ENCODE measurements at places on chromosomes 13 and 19.

DNA sequence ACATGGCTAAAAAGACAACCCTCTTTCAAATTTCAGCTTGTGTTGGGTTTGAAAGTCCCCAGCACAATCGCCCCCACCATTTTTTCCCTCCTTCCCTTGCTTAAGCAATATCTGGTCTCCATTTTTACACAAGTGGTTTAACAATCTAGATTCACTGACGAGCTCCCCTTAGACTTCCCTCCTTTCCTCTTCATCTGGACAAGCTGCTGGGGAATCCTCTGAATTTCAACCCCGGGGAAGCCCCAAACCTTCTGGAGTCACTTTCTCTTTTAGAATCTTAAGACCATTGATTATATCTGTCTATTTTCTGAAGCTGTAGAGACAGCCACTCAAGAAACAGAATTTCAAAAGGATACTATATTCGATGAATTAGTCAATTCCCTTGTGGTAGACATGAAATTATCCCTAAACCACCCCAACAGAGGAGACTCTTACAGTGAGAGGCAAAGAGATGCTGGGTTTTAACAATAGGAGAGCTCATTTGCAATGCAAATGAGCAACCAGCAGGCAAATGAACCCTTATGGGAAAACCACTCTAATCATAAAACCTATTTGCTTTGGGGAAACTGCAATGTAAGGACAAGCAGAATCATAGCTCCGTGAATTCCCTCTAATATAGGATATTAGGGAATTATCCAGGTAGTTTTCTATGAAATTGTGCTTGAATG lies 78.9 kb downstream of the TEX26 start:
- no peak for DNase-seq

DNA sequence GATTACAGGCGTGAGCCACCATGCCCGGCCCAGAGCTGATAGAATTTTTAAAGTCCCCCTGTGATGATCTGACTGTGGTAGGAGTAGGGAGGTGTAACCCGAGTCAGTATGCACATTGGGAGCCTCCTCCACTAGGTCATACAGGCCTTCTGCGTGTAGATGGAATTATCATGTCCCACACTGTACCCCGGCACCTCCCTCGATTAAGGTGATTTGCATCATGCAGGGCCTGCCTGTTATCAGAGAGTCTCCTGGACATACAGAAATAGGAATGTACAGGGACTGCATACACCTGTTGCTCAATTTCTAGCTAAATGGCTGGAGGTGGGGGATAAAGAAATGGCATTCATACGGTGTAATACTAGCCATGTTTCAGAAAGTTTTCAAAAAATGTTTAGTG lies 922 bp upstream of the ERVK3-1 start:
- no peak for DNase-seq

DNA sequence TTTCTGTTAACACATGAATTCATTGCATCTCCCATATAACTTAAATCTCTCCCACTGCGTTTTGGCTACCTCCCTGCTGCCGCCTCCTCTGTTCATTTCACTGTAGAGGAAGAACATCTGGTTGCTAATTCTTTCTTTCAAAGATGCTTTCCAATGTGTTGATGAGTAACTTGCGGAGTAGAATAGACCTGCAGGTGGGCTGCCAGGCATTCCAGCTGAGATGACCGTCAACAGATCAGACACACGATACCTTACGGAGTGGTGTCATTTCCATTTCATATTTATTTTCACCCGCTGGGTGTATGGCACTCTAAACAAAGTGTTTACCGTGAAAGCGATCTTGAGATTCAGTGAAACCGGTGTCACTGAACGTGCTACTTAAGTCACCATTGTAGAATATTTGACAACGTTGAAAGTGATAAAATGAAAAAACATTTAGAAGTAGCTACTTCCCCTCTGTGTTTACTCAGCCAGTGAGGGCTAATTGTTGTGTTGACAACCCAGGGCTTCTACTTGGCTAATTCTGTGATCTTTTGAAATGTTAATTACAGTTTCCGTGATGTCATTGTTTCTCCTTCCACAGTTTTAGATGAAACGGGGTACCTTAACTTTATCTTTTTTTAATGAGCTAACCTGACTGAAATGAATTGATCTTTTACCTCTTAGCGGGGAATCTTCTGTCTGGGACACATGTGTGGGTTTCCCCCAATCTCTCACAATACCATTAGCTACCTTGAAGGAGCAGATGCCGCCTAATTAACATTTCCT lies 228.5 kb upstream of the ARGLU1 start:
- peak; percentile 51 for DNase-seq

DNA sequence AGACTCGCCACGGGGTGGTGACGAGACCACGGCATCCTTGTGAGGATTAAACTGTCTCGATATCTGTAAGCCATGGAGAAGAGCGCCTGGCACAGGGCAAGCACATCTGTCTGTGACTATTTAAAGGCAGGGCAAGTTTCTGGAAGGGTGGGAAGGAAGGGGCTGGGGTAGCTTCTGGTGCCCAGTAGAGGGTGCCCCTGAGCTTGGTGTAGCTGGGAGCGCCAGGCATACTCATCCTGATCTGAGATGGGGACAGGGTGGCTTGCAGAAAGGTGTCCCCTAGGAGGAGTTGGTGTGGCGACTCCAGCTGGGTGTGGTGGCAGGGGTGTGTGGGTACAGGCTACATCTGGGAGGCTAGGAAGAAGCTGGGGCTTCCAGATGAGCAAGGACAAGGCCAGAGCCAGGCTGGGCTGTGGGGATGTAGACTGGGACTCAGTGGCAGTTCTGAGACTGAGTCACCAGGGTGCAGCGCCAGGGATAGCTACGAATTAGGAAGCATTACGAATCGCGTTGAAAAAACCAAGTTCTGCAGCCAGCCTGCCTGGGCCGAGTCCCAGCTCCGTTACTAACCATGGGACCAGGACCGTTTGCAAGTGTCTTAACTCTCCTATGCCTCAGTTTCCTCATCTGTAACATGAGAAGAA lies 23.1 kb upstream of the ASPDH start:
- DNase-seq: no peak

GRCh38 chr13:113077566-113077952 lies 28.0 kb upstream of the F7 start:
- DNase-seq: no peak

GRCh38 chr13:51818781-51819511 lies 15.0 kb upstream of the DHRS12 start:
- DNase-seq: no peak

- DNase-seq: peak; percentile 84
Observed at GRCh38 chr19:35135389-35135909, 590 bp upstream of the LGI4 start.

GRCh38 chr19:49216071-49216470 lies 58.5 kb downstream of the TRPM4 start:
- no peak for DNase-seq

- DNase-seq: no peak
Observed at GRCh38 chr19:10102787-10103236, 334 bp upstream of the ANGPTL6 start.

GRCh38 chr13:23636360-23636759 lies 66.1 kb downstream of the TNFRSF19 start:
- no peak for DNase-seq

All from neuronal stem cell (in vitro differentiated cells).